ENCODE measurements at places on chromosomes 12 and 14.

- DNase-seq, result no peak
Measured at GRCh38 chr12:41700940-41701339, 443.7 kb downstream of the GXYLT1 start.

DNA sequence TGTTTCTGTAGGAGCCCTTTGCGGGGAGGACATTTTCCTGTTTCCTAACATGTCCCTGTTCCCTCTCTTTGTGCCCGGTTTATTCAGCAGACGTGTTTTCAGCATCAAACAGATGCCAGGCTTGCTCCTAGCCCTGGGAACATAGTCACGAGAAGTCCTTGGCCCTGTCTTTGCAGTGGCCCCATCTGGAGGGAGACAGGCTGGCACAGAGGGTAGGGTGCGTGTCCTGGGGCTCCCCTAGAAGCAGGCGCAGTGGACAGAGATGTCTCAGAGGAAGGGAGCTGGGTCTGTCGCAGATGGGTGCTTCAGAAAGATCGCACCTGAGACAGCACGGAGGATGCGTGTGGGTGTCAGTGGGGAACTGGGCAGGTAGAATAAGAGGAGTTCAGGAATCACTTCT, 75.0 kb upstream of the DYNC1H1 start:
- no peak for DNase-seq

DNA sequence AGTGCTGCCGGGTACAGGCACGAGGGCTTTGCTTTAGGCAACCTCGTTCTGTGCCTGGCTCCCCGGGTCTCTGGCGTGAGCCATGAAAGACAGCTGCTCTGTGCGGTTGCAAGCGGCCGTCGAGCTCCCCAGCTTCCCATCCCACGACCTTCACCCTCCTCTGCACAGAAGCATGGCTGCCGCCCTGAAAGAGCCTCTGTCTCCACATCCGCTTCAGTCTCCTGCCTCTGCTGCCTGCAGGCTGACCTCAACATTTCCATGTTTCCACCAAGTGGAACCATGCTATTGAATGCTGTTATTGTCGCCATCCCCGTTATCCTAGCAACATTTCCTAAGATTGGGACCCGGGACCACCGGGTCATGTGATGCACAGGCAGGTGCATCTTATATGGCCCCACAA, 57.1 kb downstream of the KDM2B start:
- DNase-seq, result no peak

DNA sequence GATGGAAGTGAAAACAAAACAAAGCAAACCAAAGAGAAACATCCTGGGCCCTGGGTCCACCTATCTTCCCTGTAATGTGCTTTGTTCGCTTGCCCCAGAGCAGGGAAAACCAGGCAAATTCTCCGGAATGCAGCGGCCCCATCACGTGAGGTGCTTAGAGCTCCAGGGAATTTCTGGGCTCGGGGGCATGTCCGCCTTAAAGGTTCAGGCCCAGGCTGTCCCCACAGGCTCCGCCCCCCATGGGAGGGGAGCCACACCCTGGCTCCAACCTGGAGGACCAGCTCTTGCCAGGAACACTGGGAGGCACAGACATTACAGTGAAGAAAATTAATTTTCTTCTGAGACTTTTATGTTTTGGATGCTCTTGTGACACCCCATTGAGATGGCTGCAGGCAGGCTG, 69.9 kb downstream of the RBM19 start:
- DNase-seq, result no peak

GRCh38 chr14:100222224-100223093, 16.5 kb upstream of the YY1 start:
- no peak for DNase-seq

DNA sequence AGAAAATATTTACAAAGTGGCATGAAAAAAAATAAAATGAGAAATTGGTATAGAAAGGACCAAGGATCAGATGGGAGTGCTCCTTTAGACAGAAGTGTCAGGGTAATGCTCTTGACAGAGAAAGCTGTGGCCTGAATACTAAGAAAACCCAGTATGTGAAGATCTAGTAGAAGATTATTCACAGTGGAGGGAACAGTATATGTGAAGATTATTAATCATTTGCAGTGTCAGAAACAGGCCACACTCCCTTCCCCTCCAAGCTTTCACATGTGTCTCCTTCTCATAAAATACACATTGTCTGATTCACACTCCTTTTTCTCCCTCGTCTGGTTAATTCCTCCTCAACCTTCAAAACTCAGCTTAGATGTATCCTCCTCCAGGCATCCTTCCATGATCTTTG, 41.3 kb downstream of the CAPS2 start:
- DNase-seq, result no peak

GRCh38 chr14:91283666-91284065, 39.2 kb upstream of the GPR68 start:
- no peak for DNase-seq
